HepG2 (cell line): ENCODE measurements at places on chromosomes 16 and 17.

DNA sequence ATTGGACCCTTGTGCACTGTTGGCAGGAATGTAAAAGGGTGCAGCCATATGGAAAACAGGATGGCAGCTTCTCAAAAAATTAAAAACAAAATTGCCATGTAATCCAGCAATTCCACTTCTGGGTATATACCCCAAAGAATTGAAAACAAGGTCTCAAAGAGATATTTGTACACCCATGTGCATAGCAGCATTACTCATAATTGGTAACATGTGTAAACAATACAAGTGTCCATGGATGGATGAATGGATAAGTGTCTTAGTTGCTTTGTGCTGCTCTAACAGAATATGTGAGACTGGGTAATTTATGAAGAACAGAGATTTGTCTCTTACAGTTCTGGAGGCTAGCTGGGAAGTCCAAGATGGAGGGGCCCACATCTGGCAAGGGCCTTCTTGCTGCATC lies 3.8 kb upstream of the RUNDC3A start:
- no peak for DNase-seq

DNA sequence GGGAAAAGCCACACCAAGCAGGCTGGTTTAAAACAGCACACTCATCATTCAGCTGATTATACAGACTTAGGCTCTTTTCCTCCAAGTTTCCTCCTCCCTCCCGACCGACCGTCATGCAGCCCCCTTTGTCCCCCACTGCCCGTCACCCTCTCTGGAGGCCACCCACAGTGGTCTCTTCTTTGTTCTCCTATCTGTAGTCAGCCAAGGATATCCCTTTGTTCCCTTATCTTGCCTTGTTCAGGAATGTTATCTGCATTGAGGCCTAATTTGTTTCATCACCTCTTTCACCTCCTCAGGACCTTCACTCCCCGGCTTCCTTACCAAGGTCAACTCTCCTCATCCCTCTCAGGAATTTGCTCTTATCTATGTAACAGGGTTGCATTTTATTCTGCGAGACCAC lies 186.4 kb upstream of the CDH13 start:
- DNase-seq, result no peak

GRCh38 chr16:6038941-6039645 lies 941.5 kb upstream of the EEF2KMT start:
- no peak for DNase-seq

DNA sequence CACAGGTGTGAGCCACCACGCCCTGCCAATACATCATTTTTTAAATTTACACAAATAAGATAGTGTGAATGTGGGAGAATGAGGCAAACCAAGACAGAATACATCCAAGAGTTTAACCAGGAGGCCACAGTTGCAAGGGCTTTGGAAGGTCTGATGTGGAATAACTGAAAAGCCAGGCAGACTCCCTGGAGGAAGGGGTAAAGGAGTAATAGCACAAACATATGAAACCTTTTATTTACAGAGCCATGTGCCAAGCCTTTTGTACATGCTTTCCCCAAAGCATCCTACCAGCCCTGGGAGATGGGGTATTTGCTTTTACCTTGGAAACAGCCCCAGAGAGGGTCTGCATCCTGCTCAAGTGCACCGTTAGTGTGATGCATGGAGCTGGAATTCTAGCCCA lies 4.7 kb downstream of the ADGRG3 start:
- no peak for DNase-seq

DNA sequence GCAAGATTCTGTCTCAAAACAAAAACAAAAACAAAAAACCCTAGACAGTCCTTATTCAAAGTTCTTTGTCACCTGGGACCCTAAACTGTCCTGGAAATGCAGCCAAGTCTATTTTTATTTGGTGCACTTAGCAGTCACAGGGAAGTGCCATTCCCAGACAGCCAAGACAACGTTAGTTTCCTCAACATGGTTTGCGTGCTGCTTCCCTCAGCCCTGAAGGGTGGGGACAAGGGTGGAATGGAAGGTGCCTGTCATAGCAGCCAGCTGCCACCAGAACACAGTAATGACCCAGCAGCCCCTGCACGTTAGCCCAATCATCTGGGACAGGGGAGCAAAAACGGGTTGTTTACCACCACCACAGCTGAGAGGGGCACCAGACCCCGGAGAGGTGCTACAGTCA lies 16.9 kb downstream of the CREBBP start:
- no peak for DNase-seq

- DNase-seq, result no peak
Measured at GRCh38 chr17:9968881-9969280, 63.8 kb upstream of the RCVRN start.
